ENCODE measurements at places on chromosomes 2 and 18. TPM values are rescaled to one million over a fixed set of nuclear protein-coding genes. Genes with fewer than 3 reads are reported as not detected.

- no peak for DNase-seq
Observed at GRCh38 chr2:205865056-205865455, 182.8 kb downstream of the NRP2 start.

DNA sequence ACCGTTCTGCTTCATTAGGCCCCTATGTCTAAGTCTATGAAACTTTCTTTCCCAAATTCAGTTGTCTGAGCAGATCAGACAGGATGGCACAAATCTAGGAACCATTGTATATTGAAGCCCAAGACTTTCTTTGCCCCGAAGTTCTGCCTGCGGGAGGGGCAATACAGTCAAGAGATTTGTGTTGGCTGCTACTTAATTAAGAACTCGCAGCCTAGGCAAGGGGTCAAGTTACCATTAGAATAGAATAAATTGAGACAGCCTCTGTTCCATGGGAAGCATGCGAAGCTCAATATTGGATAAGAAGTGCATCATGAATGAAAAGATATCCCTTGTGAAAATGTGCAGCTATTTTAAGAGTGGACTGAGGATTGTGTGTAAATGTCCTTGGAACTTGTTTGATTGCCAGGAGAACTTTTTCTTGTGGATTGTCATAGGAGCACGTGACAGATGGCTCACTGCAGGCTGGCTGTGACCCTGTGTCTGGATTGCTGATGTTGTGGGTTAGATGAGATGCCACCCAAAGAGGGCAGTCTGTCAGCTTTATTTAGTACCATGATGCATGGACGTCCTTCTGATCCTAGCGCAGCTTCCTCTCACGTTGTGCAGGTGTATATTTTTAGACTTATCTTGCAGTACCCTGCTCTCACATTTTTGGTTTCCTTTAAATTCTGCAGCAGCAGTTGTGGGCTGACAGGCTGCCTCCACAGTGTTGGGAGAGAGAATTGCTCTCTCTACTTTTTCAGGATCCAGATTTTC, 30.9 kb downstream of the HAUS1 start:
- no peak for DNase-seq

DNA sequence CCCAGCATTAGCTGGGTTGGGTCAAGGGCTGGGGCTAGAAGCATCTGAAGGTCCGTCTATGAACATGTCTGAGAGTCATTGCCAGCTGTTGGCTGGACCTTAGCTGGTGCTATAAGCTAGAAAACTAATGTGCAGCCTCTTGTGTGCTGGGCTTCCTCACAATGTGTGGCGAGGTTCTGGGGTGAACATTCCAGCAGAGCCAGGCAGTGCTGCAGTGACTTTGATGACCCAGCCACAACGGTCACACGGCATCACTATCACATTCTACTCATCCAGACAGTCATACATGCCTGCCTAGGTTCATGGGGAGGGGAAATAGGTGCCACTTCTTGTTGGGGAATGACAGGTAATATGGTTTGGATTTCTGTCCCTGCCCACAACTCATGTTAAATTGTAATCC, 260.5 kb downstream of the CYP26B1 start:
- DNase-seq: no peak

DNA sequence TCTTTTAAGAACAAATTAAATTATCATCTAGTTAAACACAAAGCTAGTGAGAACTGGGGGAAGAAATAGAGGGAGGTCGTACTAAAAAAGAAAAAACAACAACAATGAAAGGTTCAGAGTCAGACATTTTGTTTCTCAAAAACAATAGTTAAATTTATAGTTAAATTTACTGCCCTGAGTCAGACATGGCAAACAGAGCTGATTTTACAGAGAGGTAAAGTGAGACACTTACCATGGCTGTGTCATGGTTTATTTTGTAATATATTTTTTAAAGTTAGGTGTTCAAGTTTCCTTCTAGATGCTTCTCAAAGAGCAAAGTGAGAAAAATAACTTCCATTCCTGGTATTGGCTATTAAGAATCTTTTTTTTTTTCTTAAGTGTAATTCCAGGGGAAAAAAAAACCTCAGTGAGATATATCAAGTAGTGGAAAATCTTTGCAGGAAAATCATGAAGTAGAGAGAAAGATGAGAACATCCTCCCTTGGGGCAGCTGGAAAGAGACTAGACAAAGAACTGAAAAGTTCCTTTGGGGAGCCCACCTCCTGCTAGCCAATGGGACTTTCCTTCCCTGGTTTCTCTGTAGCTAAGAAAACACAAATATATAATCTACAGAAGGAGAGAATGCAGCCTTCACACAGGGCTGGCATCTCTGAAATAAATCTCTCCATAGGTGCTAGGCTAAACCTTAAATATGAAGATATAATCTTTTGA, 12.3 kb downstream of the KLF7 start:
- DNase-seq: no peak

DNA sequence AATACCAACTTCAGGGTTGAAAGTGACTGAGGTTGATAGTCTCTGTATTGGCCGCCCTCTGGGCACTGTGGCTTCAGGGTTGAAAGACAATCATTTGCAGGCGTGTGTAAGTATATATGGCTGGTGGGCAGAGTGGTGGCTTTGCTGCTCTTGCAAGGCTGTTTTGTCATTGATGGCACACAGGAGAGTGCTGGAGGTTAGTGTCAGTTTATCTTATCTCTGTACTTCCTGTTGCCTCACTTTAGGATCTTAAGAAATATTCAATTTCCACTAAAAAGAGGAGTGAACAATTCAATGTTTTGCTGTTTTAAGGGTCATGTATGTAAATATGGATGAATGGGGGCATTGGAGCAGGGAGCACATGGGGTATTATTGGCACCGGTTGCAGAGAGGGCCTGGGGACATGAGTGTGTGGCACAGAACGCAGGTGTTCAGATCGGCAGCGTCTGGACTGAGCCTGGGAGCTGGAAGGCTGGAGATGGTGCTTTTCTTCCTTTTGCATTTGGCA, 51.5 kb downstream of the NCK2 start:
- no peak for DNase-seq

DNA sequence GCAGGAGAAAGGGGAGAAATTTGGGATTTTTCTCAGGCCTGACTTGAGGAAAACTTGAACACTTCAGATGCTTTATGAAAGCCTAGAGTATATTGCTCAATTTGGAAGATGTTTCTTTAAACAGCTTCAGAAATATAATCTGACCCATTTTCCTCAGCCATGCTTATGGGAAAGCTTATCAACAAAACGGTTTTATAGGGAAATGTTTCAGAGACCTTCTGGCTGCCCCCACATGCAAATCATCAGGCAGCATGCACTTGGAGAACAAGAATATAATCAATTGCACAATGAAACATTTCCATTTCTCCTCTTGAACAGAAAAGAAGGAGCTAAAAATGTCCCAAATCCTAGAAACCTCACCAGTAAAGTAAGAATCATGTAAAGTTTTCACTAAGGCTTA, 411.2 kb upstream of the ETAA1 start:
- DNase-seq: no peak

GRCh38 chr2:122056853-122057252, 301.4 kb downstream of the TSN start:
- DNase-seq: no peak

DNA sequence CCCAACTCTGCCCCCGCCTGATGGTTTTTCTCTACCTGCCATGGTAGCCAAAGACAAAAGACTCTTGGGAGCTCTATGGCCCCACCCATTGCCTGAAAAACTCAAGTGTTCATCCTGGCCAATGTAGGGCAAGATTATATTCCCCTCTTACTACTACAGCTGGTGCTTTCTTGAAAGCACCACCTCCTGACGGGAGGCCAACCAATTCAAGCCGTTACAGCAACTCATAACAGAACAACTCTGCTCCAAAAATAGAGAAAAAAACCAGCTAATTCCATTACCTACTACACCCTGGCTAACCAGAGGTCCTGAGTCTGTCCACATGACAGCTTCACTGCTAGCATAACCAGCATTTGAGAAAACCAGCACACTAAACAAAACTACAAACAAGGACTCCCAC, 127.5 kb upstream of the GAREM1 start:
- DNase-seq: no peak

- DNase-seq: no peak
Observed at GRCh38 chr18:69883781-69884180, 63.9 kb downstream of the CD226 start.

GRCh38 chr2:36513661-36514060, 84.3 kb downstream of the FEZ2 start:
- DNase-seq: no peak

GRCh38 chr2:238693337-238694093, 154.4 kb upstream of the TWIST2 start:
- DNase-seq: no peak

- DNase-seq: no peak
Observed at GRCh38 chr2:31331156-31331555, 83.4 kb downstream of the XDH start.

DNA sequence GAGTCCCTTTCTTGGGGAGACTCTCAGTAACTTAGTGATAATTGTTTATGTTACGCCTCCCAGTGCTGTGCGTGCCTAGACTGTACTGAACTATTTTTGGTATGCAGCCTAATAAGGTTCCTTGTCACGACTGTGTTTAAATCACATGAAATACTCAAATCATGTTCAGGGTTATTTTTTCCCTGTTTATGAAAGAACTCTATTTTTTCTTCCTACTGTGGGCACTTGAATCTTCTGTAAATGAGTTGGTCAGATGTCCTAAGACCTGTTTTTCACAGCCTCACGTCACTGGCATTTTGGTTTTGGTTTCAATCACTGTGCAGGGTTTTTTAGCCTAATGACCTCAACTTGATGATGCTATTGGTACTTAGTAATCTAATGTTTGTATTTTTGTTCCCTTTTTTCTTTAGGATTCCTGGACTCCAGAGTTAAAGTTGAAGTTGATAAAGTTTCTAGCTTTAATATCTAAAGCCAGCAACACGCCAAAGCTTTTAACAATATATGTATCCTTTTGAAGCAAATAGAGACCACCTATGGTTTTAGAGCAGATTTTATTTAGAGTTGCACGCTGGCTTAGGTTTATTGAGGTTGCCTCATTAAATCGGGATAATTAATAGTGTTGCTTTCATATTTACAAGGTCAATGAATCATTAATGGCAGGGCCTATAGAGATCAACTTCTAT, 24.0 kb downstream of the ARMC9 start:
- no peak for DNase-seq

DNA sequence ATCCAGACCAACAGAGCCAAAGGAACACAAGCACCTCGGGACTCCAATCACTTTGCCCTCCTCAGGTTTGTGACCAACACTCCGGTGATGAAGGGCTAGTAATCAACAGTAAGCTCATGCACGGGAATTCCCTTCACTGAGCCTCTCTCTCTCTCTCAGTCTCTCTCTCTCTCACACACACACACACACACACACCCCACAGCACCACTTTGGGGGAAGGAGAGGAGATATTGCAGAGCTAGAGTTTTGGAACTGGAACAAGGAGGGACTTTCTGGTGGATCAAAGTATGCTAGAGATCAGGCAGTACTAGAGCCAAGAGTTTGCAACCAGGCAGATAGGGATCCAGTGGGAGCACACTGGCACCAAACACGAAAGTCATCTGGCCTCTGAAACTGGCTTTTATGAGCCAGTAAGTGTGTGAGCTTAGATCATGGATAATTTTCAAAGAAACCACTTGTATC, 98.7 kb downstream of the ANKRD44 start:
- no peak for DNase-seq

GRCh38 chr2:213934560-213934959, 476.3 kb upstream of the VWC2L start:
- no peak for DNase-seq

GRCh38 chr2:56211048-56211447, 27.3 kb downstream of the CCDC85A start:
- DNase-seq: no peak

- DNase-seq: no peak
Observed at GRCh38 chr2:233426619-233427342, 72.5 kb downstream of the DGKD start.

DNA sequence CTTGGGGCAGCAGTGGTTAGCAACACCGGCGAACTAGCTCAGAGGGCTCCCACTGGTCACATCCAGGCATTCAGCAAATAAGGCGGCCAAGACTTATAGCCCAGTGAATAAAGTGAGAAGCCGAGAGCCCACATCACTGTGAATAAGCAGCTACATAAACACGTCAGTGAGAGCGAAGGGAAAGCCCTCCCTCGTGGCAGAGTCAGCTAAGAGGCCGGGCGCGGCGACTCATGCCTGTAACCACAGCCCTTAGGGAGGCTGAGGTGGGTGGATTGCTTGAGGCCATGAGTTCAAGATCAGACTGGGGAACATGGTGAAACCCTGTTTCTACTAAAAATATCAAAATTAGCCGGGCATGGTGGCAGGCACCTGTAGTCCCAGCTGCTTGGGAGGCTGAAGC, 5.2 kb downstream of the D2HGDH start:
- no peak for DNase-seq

GRCh38 chr2:65388596-65389390, 43.6 kb downstream of the SPRED2 start:
- DNase-seq: no peak

- DNase-seq: no peak
Observed at GRCh38 chr2:120840795-120841487, 105.3 kb downstream of the GLI2 start.

The ZNF516 gene
- total RNA-seq: 20.2 TPM

The ANKRD30BL gene
- total RNA-seq: not detected

The FBLN7 gene
- under 0.01 TPM for total RNA-seq

The POTEJ gene
- total RNA-seq: under 0.01 TPM

The ZNF532 gene
- 7.3 TPM for total RNA-seq

The TEX44 gene
- not detected for total RNA-seq

The NPC1 gene
- total RNA-seq: 20.5 TPM

The SLC30A3 gene
- under 0.01 TPM for total RNA-seq

The CPO gene
- total RNA-seq: not detected

The TPRKB gene
- total RNA-seq: 16.7 TPM

The TMSB10 gene
- 607 TPM for total RNA-seq

The CCT4 gene
- 81.1 TPM for total RNA-seq

The CCDC141 gene
- total RNA-seq: 0.54 TPM

The TUBA3E gene
- not detected for total RNA-seq

The GRHL1 gene
- total RNA-seq: 0.54 TPM

The PAX3 gene
- not detected for total RNA-seq

All from hematopoietic multipotent progenitor cell (in vitro differentiated cells).